GM19239 (cell line): ENCODE measurements at places on chromosomes 7 and 10.

DNA sequence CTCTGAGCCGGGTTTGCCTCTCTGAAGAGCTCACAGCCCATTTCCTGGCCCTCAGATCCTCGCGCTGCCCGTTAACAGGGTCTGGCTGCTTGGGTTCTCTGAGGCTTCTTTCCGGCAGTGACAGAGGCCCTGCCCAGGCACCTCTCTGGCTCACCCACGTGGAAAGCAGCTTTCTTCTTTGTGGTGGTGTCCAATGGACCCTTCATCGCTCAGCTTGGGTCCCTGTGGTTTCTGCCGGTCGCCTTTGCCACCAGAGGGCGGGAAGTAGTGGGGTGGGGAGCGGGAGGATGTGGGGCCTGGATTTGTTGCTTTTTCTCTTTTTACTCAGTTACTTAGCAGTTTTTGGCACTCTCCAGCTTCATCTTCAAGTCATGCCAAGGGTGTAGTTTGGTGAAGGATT is 15.6 kb upstream of the JAKMIP3 start:
- DNase-seq: no peak

- no peak for DNase-seq
Measured at GRCh38 chr7:25964483-25964991, 187.5 kb upstream of the NFE2L3 start.

DNA sequence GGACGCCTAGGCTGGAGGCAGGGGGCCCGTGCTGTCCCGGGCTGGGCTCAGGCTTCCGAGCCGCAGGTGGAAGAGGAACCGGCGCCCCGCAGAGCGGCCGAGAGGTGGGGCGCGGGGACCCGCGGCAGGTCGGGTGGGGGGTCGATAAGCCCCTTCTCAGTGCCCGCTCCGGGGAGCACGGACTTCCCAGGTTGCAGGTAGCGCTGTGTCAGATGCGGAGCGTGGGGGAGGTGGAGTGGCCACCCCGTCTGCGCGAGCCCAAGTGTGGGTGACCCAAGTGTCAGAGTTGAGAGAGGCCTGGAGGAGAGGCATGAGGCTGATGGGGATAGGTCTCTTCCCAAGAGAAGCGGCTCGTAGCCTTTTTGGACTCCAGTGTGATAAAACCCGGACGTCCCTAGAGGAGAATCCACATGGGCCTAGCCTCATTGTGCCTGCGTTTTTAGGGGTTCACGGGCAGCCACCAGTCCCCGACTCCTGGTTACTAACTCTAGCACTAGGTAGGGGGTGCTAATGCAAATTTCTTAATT is 580 bp downstream of the EEPD1 start:
- no peak for DNase-seq

GRCh38 chr10:125264091-125264490 is 103.7 kb upstream of the CTBP2 start:
- no peak for DNase-seq

DNA sequence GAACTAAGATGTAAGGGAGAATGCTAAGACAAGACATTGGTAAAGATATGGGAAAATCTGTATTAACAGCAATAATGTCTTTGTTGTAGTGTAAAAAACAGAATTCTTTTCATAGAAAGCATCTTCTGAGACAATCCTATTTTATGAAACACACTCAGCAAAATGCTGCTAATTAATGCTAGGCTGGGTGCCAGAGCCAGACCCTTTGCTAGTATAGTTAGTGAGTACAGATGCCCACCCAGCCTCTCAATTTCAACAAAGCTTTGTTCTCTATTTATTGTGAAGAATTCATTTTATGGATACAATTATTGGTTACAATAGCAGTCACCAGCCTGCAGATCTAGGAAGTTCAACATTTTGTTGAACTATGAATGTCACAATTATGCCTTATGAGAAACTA is 131.0 kb downstream of the SEM1 start:
- no peak for DNase-seq

- DNase-seq: no peak
Measured at GRCh38 chr10:97766106-97766810, 5.5 kb downstream of the SFRP5 start.
